Activated naive CD4-positive, alpha-beta T cell treated with anti-CD3 and anti-CD28 coated beads, Interleukin-2, amount 10 ng/mL, durations not matched to agents 7 days and 5 days (primary cell): ENCODE measurements at places on chromosomes 1 and 21.

GRCh38 chr1:109478806-109479205 is 4.9 kb upstream of the ATXN7L2 start:
- H3K27me3 ChIP-seq = peaks cover 81% of the 10 kb centered on the region
- H3K36me3 ChIP-seq = no peaks in the 10 kb centered on the region
- H3K4me1 ChIP-seq = peaks cover 18% of the 10 kb centered on the region
- DNase-seq = peak; percentile 80
- no peak overlapping the region for H3K4me3 ChIP-seq

- H3K4me3 ChIP-seq = no peak overlapping the region
- H3K27me3 ChIP-seq = no peaks in the 10 kb centered on the region
- H3K36me3 ChIP-seq = peaks cover 13% of the 10 kb centered on the region
- peaks cover 3% of the 10 kb centered on the region for H3K4me1 ChIP-seq
- H3K27ac ChIP-seq = no peak overlapping the region
Observed at GRCh38 chr21:45747802-45748445, 104.4 kb downstream of the PCBP3 start.

DNA sequence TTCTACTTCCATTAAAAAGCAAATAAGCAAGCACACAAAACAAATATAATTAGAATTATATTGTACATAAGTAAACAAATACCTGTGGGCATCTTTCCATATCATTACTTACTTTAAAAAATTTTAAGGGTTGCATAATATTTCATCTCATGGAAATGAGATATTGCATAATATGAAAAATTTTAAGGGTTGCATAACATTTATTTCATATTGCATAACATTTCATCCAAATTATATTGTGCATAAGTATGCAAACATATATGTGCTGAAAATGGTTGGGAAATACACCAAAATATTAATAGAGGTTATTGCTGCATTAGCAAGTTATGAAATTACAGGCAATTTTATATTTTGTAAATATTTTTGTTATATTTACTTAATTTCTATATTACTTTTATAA is 213.7 kb downstream of the KCNH1 start:
- H3K4me3 ChIP-seq = no peak overlapping the region
- DNase-seq = no peak
- H3K27me3 ChIP-seq = peaks cover 6% of the 10 kb centered on the region
- no peaks in the 10 kb centered on the region for H3K36me3 ChIP-seq
- no peaks in the 10 kb centered on the region for H3K4me1 ChIP-seq
- no peak overlapping the region for H3K27ac ChIP-seq

DNA sequence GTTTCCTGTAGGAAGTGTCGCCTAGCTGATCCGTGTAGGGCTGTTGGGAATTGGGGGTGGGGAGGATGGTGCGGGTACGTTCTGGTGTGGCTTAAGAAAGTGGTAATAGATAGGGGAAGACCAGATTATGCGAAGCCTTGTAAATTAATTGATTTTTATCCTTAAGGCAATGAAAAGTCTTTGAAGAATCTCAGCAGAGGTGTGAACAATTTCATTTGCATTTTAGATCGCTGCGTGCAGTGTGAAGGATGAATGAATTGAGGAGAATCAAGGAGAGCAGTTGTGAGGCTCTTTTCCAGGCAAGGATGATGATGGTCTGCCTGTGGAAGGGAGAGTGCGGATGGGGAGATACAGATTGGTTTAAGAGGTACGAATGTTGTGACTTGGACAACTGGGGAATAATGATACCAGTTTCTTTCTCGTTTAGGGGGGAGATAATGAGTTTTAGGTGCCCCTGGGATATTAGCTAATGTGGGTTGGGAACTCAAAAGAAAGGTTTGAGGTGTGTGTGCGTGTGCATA is 813 bp upstream of the DEDD start:
- no peak overlapping the region for H3K27ac ChIP-seq
- peaks cover 45% of the 10 kb centered on the region for H3K4me1 ChIP-seq
- DNase-seq = no peak
- no peaks in the 10 kb centered on the region for H3K27me3 ChIP-seq

DNA sequence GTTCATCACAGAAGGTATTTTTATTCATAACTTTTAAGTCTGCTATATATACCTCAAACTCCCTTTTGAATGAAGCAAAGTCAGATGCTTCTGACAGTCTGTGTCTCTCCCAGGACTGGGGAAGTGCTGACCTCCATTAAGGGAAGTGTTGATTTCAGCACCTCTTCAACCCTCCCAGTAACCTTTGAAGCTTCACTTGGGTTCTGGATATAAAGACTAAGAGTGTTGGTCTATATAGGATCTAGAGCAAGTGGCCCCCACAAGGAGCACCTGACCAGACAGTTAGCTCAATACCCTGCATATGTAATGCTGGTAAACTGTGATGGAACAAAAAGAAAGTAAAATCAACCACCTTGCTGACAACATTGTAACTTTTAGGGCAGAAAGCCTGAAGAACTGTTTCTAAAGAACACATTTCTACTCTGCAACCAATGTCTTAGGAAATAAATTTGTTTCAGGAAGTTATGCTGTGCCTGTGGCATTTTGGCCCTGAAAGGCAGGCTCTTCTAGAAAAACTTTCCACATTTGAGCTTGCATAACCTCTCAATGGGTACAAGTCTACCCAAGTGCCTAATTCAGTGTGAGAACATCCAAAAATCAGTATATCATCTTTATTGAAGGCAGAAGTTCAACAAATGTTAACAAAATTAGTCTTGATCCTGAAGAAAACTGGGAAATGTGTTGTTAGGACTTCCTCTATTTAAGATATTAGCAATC is 865 bp upstream of the PTPN22 start:
- H3K27me3 ChIP-seq = no peaks in the 10 kb centered on the region
- H3K27ac ChIP-seq = peak overlapping the region; percentile 95
- peak; percentile 39 for DNase-seq
- peaks cover 76% of the 10 kb centered on the region for H3K4me1 ChIP-seq
- peak overlapping the region; percentile 87 for H3K4me3 ChIP-seq

DNA sequence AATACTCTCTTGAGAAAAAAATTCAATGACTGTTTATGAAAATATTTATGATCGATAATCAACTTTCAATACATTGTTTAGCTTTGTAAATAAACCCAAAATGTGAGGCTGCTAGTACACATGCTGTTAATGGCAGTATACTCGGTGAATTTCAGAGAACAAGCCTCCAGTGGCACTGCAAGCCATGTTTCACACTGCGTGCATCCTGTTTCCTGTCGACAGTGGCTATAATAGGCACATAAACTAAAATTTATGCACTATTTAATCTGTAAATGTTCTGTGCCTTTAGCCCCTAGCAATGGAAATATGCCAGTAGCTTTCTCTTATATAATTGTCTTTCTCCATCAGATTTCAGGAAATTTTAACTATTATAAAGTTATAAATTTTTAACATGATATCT is 26.3 kb upstream of the RGS18 start:
- no peaks in the 10 kb centered on the region for H3K36me3 ChIP-seq
- DNase-seq = no peak
- H3K4me1 ChIP-seq = no peaks in the 10 kb centered on the region
- no peak overlapping the region for H3K27ac ChIP-seq
- no peaks in the 10 kb centered on the region for H3K27me3 ChIP-seq

DNA sequence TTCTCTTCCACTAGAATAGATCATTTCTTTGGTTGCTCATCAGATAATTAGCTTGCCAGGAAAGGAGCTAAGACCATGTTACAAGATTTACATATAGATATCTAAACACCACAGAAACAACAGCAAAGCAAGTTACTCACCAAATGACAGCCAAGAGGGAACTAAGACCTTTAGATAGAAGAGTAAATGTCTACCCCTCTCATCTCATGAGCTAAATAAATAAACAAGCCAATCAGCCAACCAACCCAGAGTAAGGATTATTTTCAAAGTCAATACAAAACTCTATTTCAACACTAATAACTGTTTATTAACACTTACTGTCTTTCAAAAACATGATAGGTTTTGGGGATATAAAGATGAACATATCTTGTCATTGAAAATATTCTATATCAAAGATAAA is 474.7 kb downstream of the LMO4 start:
- no peak overlapping the region for H3K27ac ChIP-seq
- no peak for DNase-seq
- H3K4me3 ChIP-seq = no peak overlapping the region
- no peaks in the 10 kb centered on the region for H3K4me1 ChIP-seq

- peaks cover 1% of the 10 kb centered on the region for H3K36me3 ChIP-seq
- peaks cover 12% of the 10 kb centered on the region for H3K27me3 ChIP-seq
- DNase-seq = no peak
- H3K27ac ChIP-seq = no peak overlapping the region
Observed at GRCh38 chr1:230037261-230037660, 29.8 kb upstream of the GALNT2 start.

DNA sequence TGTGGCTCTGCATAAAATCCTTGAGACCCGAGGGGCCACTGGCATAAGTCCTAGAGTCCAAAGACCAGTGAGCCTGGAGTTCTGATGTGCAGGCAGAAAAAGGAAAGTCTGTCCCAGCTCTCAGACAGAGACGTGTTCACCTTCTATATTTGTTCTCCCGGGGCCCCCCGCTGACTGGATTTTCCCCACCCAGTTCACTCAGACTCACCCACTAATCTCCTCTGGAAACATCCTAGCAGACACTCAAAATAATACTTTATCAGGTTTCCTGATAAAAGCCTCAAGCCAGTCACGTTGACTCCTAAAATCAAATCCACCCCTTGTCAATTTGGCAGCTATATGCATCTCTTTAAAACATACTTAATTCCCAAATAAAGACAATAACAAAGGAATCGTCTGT is 1084.2 kb upstream of the NCAM2 start:
- no peaks in the 10 kb centered on the region for H3K36me3 ChIP-seq
- no peak overlapping the region for H3K4me3 ChIP-seq
- no peak for DNase-seq
- no peaks in the 10 kb centered on the region for H3K4me1 ChIP-seq
- H3K27me3 ChIP-seq = no peaks in the 10 kb centered on the region

DNA sequence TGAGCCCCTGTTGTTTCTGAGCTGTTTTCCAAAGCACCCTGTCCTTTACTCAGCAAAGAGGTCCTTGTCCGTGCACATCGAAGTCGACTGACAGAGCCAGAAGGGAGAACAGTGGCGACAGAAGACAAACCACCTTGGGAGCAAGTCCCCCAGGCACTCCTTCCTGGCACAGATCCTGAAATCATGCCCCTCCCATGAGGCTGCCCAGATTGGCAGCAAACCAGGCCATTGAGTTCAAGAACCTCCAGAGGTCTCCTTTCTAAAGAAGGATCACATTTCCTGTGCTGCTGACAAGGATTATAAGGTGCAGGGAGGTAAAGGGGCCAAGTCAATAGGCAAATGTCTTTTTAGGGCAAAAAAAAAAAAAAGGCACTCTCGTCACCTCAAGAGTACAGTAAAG is 84.7 kb upstream of the HIVEP3 start:
- H3K4me3 ChIP-seq = no peak overlapping the region
- no peak overlapping the region for H3K27ac ChIP-seq
- no peaks in the 10 kb centered on the region for H3K36me3 ChIP-seq
- H3K27me3 ChIP-seq = no peaks in the 10 kb centered on the region

GRCh38 chr1:200172311-200172710 is 144.8 kb downstream of the NR5A2 start:
- H3K4me3 ChIP-seq = no peak overlapping the region
- no peak overlapping the region for H3K27ac ChIP-seq
- H3K4me1 ChIP-seq = no peaks in the 10 kb centered on the region
- H3K36me3 ChIP-seq = no peaks in the 10 kb centered on the region

GRCh38 chr21:25870084-25870483 is 135.3 kb downstream of the GABPA start:
- no peak overlapping the region for H3K4me3 ChIP-seq
- no peak overlapping the region for H3K27ac ChIP-seq
- H3K27me3 ChIP-seq = peaks cover 5% of the 10 kb centered on the region
- no peaks in the 10 kb centered on the region for H3K36me3 ChIP-seq
- H3K4me1 ChIP-seq = no peaks in the 10 kb centered on the region
- DNase-seq = no peak

- H3K36me3 ChIP-seq = no peaks in the 10 kb centered on the region
- no peak overlapping the region for H3K4me3 ChIP-seq
- peaks cover 4% of the 10 kb centered on the region for H3K4me1 ChIP-seq
- H3K27me3 ChIP-seq = no peaks in the 10 kb centered on the region
- H3K27ac ChIP-seq = no peak overlapping the region
Observed at GRCh38 chr1:202073206-202073605, 49.5 kb upstream of the GPR37L1 start.

DNA sequence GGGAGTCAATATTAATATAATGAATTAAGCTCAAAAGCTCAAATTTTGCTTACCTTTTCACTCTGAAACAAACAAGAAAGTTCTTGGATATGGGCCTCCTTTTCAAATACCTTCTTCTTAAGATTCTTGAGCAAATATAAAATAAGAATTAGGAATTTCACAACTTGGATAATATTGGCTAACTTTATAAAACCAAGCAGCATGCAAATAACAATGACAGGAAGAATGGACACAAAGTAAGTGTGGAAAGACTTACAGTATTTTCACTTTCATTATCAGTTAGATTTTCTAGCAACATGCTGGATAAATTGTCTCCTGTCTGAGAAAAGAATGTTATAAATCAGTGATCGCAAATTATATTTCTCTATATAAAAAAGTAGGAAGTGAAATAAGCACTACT is 13.2 kb downstream of the ODF2L start:
- DNase-seq = no peak
- H3K27ac ChIP-seq = no peak overlapping the region
- peak overlapping the region; percentile 40 for H3K4me3 ChIP-seq
- no peaks in the 10 kb centered on the region for H3K27me3 ChIP-seq

- peaks cover 10% of the 10 kb centered on the region for H3K27me3 ChIP-seq
- no peaks in the 10 kb centered on the region for H3K4me1 ChIP-seq
- no peaks in the 10 kb centered on the region for H3K36me3 ChIP-seq
- no peak overlapping the region for H3K4me3 ChIP-seq
- no peak overlapping the region for H3K27ac ChIP-seq
- no peak for DNase-seq
Observed at GRCh38 chr1:147539122-147539575, 2.2 kb upstream of the BCL9 start.

- H3K27ac ChIP-seq = no peak overlapping the region
- H3K36me3 ChIP-seq = no peaks in the 10 kb centered on the region
- peaks cover 12% of the 10 kb centered on the region for H3K27me3 ChIP-seq
- peak; percentile 58 for DNase-seq
Observed at GRCh38 chr1:223628233-223629125, 37.0 kb downstream of the CAPN8 start.

DNA sequence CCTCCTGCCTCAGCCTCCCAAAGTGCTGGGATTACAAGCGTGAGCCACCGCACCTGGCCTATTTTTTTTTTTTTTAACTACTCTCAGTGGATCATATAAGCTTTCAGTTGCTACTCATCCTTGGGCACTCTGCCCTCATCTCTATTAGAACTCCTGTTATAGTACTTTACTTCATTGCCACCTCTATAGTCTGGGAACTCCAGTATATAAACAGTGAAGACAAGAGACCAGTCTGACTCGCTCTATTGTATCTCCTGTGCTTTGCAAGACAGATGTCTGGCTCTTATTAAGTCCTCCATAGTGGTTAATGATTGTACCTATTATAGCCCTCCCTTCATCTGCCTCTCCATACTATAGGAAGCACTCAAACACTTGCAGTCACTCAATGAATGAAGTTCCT is 15.1 kb downstream of the KHDRBS1 start:
- no peak overlapping the region for H3K4me3 ChIP-seq
- no peak overlapping the region for H3K27ac ChIP-seq
- peaks cover 44% of the 10 kb centered on the region for H3K36me3 ChIP-seq
- no peak for DNase-seq
- no peaks in the 10 kb centered on the region for H3K27me3 ChIP-seq

- H3K4me1 ChIP-seq = peaks cover 8% of the 10 kb centered on the region
- no peak overlapping the region for H3K27ac ChIP-seq
- H3K27me3 ChIP-seq = peaks cover 25% of the 10 kb centered on the region
- DNase-seq = no peak
Observed at GRCh38 chr1:23546897-23547584, 12.3 kb downstream of the ID3 start.
